SJSA1 (cell line): ENCODE measurements at places on chromosomes 3 and 15. TPM values are rescaled to one million over a fixed set of nuclear protein-coding genes. Genes with fewer than 3 reads are reported as not detected.

DNA sequence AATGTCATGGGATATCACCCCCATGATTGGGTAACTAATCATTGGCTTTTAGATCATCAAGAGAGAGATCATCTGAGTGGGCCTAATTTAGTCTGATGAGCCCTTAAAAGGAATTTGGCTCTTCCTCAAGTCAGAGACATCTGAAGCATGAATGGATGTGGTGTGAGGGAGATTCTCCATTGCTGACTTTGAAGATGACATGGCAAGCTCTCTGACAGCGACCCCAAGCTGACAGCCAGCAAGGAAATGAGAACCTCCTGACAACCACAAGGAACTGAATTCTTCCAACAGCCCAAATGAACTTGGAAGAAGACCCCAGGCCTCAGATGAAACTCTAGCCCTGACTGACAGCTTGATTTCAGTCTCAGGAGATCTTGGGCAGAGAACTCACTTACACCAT is 108.4 kb upstream of the SPATA12 start:
- no peaks in the 10 kb centered on the region for H3K4me1 ChIP-seq
- no peaks in the 10 kb centered on the region for H3K27me3 ChIP-seq
- no peaks in the 10 kb centered on the region for H3K36me3 ChIP-seq

Gene CHRNA7
- total RNA-seq = 0.08 and 0.09 TPM in 2 replicates

- no peaks in the 10 kb centered on the region for H3K4me1 ChIP-seq
- H3K27ac ChIP-seq = no peak overlapping the region
- no peaks in the 10 kb centered on the region for H3K27me3 ChIP-seq
- no peak for DNase-seq
Measured at GRCh38 chr3:143851331-143852017, 3.2 kb upstream of the SLC9A9 start.

- peaks cover 9% of the 10 kb centered on the region; the same call in 1 of the 2 replicates for H3K4me1 ChIP-seq
- H3K27me3 ChIP-seq = no peaks in the 10 kb centered on the region
- H3K36me3 ChIP-seq = peaks cover 14% of the 10 kb centered on the region; the same call in 1 of the 2 replicates
- H3K27ac ChIP-seq = no peak overlapping the region
- DNase-seq = no peak
Measured at GRCh38 chr3:150605998-150606641, 3.0 kb downstream of the SELENOT start.

GRCh38 chr3:157582637-157582973 is 79.4 kb upstream of the VEPH1 start:
- H3K4me1 ChIP-seq = no peaks in the 10 kb centered on the region
- H3K27ac ChIP-seq = no peak overlapping the region
- H3K36me3 ChIP-seq = no peaks in the 10 kb centered on the region
- no peak for DNase-seq

GRCh38 chr3:20056725-20057611 is 16.7 kb downstream of the KAT2B start:
- H3K36me3 ChIP-seq = no peaks in the 10 kb centered on the region
- no peak overlapping the region for H3K4me3 ChIP-seq
- no peak overlapping the region for H3K27ac ChIP-seq
- DNase-seq = no peak
- no peaks in the 10 kb centered on the region; the same call in 1 of the 2 replicates for H3K4me1 ChIP-seq
